ENCODE measurements at places on chromosomes 1 and 21.

- DNase-seq: no peak
These were observed 97.4 kb upstream of the IPO9 start for GRCh38 chr1:201731592-201731991.

- no peak for DNase-seq
These were observed 18.3 kb upstream of the PADI4 start for GRCh38 chr1:17289721-17290120.

- no peak for DNase-seq
These were observed 748 bp upstream of the NIPAL3 start for GRCh38 chr1:24414775-24415333.

- DNase-seq: no peak
These were observed 154.3 kb downstream of the PDE4B start for GRCh38 chr1:65946960-65947359.

DNA sequence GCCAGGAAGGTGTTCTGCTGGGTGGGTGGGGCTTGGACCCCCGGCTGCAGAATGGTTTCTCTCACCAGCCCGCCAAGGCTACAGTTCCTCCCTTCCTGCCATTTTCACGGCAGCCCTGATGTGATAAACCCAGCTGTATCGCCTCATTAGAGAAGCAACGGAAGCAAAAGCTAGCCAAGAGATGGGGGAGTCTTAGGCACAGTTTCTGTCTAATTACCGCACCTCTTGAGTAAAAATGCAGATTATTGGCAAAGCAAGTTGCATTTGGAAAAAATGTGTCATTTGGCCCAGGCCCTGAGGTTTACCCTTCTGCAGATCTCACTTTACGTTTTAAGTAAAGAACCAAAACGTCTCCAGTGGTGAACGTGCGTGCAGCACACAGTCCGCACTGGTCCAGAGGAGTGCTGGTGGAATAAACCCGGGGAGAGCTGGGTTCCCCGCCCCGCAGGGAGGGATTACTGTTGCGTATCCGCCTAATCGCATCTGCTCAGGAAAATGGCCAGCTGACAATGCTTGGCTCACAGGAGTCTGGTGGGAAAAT lies 109.9 kb downstream of the GALNT2 start:
- no peak for DNase-seq

DNA sequence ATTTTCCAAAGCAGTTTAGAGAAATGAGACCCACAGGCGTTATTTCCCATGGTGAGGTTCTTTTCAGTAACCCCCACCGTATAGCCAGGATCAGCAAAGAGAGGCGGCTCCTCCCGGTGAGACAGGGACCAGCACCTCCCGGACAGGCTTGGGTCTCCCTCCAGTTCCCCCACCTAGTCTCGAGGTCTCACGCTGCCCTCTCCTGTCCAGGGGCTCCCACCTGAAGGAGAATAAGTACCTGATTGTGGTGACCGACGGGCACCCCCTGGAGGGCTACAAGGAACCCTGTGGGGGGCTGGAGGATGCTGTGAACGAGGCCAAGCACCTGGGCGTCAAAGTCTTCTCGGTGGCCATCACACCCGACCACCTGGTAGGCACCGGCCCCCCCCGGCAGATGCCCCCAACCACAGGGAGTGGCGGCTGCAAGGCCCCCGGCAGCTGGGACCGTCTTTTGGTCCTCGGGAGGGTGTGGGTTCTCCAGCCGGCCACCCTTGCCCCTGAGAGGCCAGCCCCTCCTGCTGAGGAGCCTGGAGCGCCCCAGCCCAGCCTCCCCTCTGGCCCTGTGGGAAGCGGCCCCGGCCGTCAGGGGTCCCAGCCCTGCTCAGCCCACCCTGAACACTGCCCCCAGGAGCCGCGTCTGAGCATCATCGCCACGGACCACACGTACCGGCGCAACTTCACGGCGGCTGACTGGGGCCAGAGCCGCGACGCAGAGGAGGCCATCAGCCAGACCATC lies 4.9 kb downstream of the COL6A1 start:
- no peak for DNase-seq

DNA sequence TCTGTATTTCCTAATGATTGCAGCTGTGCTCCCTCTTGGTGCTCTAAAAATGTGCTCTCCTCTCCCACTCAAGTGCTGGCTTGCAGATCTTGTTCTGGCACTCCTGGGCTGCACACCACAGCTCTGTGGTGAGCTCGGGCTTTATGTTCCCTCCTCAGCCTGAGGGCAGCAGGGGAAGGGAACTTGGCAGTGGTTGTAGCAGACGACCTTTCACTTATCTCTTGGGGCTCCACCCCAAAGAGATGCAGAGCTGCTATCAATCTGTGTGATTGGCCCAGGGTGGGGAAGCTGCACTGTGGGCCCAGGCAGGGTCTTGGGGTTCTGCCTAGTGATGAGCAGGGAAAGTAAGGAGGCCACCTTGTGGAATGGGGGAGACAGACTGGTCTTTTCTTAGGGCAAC lies 143.5 kb upstream of the GORAB start:
- DNase-seq: no peak

DNA sequence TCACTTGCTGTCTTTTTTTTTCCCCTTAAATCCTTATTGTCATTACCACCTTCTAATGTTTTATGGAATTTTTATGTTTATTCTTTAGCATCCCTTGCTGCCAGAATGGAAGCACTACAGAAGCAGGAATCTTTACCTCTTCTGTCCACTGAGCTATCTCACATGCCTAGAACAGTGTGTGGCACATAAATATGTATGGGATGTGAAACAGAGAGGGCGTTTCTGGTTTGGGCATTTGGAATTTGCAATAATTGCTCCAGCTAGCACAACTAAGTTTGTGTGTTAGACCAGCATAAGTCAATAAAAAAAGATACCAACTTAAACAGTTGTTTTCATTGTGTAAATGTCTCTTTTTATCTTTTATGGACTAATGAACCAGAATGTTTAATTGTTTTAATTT lies 330.8 kb downstream of the DISC1 start:
- no peak for DNase-seq

- DNase-seq: no peak
These were observed 16.2 kb downstream of the RHOU start for GRCh38 chr1:228751360-228752098.

- DNase-seq: no peak
These were observed 181.2 kb upstream of the PKN2 start for GRCh38 chr1:88502886-88503285.

- DNase-seq: no peak
These were observed 59.8 kb downstream of the GLIS1 start for GRCh38 chr1:53678938-53679825.

GRCh38 chr1:195894411-195894810 lies 713.8 kb downstream of the KCNT2 start:
- no peak for DNase-seq

GRCh38 chr1:27958513-27958912 lies 1.3 kb upstream of the XKR8 start:
- DNase-seq: no peak

- DNase-seq: no peak
These were observed 45.3 kb upstream of the RGS5 start for GRCh38 chr1:163248064-163248463.

- DNase-seq: no peak
These were observed 31.4 kb downstream of the CLSTN1 start for GRCh38 chr1:9792156-9793042.

DNA sequence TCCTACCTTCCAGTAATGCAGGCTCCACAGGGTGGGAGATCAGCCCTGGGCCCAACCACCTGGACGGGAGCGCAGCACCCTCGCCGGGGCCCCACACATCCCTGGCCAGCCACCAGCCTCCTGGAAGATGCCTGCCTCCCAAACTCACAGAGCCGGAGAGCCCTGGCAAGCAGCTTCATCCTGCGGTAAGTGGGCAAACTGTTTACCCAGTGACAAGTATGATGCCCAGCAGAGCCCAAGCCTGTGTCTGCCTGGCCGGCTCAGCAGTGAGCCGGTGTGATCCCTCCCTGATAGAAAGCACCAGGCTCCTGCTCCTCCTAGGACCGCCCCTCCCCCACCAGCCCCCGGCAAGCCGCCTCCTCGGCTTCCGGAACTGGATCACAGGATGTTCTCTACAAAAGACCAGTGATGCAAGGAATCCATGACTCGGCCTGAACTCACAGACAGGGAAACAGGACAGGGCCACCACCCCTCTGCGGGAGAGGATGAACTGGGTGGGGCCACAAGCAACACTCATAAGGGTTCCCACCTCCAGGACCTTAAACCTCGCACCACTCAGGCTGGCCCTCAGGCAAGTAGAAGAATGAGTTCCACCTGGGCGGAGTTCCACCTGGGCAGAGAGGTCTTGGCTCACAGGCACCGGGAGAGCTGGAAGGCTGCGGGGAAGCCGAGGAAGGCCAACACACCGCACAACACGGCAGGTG lies 7.9 kb downstream of the ACOT7 start:
- no peak for DNase-seq

GRCh38 chr1:218683242-218683641 lies 338.1 kb downstream of the TGFB2 start:
- no peak for DNase-seq

GRCh38 chr21:14826630-14827029 lies 238.2 kb downstream of the NRIP1 start:
- no peak for DNase-seq

DNA sequence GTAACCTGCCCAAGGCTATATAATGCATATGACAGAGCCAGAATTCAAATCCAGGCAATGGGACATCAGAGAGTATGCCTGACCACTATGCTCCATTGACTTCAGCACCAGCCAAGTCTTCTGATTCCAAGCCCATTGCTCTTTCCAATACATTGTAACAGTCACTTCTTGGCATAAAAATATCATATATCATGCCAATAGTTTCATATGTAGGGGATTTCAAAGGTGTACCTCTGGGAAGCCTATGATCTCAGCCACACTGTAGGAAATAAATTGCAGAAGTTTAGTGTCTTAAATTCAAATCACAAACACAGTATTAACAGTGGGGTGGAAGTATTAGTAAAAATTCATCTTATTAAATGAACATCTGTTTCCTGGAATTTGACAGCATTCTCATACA lies 30.0 kb upstream of the ROR1 start:
- no peak for DNase-seq

- no peak for DNase-seq
These were observed 67.8 kb downstream of the RNF220 start for GRCh38 chr1:44472620-44473525.

GRCh38 chr21:43991447-43991991 lies 20.6 kb upstream of the TRAPPC10 start:
- DNase-seq: no peak

- DNase-seq: no peak
These were observed 132.2 kb upstream of the HOOK1 start for GRCh38 chr1:59682396-59683080.

DNA sequence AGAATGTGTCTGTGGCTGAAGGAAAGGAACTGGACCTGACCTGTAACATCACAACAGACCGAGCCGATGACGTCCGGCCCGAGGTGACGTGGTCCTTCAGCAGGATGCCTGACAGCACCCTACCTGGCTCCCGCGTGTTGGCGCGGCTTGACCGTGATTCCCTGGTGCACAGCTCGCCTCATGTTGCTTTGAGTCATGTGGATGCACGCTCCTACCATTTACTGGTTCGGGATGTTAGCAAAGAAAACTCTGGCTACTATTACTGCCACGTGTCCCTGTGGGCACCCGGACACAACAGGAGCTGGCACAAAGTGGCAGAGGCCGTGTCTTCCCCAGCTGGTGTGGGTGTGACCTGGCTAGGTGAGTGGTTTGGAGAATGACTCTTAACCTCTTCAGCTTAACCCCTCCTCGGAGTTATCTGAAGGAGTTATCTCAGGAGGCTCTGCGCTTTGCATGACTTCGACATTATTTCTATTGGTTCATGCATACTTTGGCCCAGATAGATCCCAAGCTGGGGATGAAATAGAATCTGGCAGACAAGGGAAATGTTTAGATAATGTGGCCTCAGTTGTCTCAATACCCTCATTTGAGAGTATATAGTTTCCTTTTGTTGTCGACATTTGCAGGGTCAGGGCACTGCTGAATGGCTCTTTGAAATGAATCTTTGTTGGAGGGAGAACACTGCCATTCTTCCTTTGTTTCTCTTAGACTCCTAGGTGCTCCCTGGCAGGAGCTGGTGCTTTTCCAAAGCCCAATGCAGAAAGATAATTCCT lies 39.7 kb downstream of the PTGFRN start:
- no peak for DNase-seq
